ENCODE measurements at places on chromosomes 16 and 17. TPM values are rescaled to one million over a fixed set of nuclear protein-coding genes. Genes with fewer than 3 reads are reported as not detected.

Gene FOXL1
- 0.89 TPM for total RNA-seq

Gene EVPLL
- not detected for total RNA-seq

DNA sequence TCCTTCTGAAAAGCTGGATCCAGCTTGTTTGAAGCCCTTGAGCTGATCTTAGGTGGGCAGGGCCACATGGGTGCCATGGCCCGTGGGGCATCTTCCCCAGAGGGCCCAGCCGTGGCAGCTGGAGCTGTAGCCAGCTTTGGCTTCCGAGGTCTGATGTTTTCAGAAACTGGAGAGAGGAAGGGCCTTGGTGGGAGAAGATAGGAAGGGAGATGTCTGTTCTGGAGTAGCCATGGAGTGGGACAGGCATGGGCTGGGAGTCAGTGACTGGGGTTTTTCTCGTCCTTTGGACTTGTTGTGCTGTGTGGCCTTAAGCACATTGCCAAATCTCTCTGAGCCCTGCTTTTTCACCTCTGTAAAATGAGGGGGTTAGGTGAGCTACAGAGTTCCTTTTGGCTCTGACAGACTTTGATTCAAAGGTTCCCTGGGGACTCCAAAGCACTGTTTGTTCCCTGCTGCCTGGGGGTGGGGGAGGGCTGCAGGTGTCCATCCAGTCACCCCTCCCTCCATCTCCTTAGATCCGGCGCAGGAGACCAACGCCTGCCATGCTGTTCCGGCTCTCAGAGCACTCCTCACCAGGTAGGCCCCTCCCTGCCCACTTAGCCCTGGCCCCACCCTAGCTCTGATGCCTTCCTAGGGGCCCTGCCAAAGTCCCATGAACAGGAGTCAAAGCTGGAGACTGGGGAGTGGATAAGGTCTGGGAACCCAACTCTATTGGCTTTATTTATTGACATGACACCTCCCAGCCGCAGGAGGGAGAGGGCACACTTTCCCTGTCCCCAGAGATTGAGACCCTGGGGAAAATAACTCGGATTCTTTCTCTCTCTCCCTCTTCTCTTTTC is 2.1 kb downstream of the PPP1R1B start:
- DNase-seq, result no peak

DNA sequence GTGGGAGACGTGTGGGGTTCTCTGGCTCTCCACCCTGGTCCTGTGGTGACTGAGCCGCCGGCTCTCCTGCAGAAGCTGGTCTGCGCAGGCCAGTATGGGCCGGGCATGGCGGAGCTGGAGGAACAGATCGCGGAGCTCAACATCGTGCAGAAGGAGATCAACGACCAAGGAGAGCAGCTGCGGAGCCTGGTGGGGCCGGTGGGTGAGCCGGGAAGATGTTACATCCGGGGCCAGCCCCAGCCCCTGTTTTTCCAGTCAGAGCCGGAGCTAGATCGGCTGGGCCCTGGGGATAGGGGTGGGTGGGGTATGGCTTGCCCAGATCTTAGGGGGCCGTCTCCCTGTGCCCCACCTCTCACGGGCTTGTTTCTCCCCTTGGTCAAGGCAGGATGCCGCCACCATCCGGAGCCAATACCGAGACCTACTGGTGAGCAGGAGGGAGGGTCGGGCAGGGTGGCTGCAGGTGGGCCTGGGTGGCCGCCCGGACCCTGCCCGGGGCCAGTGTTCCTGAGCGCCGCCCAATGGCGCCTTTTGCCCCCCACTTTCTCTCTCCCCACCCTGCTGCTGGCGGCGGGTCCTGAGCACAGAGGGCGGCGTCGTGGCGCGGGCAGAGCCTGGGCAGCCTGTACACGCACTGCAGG is 5.0 kb downstream of the EVPLL start:
- DNase-seq, result no peak

Gene CMTM1
- 2.1 TPM for total RNA-seq

DNA sequence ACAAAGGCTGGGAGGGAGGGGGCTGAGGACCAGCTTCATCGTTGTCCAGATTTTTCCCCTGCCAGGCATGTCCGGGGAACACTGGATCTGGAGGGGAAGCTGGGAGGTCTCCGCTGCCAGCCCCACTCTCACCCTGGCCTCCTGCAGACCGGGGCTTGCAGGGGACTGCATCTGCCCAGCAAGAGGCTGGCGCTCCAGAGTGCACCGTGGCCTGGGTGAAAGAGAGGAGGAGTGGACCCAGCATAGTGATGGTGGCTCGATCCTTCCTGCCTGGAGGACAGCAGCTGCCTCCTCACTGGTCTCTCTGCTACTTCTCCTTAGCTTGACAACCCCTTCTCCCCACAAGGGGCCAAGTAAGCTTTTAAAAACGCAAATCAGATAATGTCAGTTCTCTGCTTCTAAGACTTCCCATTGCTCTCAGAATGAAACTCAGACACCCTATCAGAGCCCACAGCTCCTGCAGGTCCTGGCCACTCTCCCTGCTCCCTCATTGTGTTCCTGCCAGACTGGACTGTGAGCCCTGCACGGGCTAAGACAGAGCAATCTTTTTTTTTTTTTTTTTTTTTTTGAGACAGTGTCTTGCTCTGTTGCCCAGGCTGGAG is 15.0 kb downstream of the CPNE2 start:
- DNase-seq, result no peak

DNA sequence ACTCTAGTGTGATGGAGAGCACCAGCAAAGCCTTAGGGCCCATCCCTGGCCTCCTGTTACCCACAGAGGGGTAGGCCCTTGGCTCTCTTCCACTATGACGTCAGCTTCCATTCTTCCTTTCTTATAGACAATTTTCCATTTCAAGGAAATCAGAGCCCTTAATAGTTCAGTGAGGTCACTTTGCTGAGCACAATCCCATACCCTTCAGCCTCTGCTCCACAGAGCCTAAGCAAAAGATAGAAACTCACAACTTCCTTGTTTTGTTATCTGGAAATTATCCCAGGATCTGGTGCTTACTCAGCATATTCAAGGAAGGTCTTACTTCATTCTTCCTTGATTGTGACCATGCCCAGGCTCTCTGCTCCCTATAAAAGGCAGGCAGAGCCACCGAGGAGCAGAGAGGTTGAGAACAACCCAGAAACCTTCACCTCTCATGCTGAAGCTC is at the start of gene CCL8:
CCL8 (plus strand) TSS at position 397 of the 445 bp plus-strand sequence. CDS start 67 bp downstream, outside the sequence.
- DNase-seq, result no peak

GRCh38 chr17:15048933-15049794 is 216.0 kb downstream of the PMP22 start:
- DNase-seq, result no peak

Data from dermis microvascular lymphatic vessel endothelial cell (primary cell).